ENCODE measurements at places on chromosomes 16 and 17.

GRCh38 chr17:39051001-39051585 is 83.9 kb upstream of the FBXO47 start:
- DNase-seq, result no peak

- DNase-seq, result no peak
Observed at GRCh38 chr16:8120001-8120400, 470.3 kb downstream of the TMEM114 start.

DNA sequence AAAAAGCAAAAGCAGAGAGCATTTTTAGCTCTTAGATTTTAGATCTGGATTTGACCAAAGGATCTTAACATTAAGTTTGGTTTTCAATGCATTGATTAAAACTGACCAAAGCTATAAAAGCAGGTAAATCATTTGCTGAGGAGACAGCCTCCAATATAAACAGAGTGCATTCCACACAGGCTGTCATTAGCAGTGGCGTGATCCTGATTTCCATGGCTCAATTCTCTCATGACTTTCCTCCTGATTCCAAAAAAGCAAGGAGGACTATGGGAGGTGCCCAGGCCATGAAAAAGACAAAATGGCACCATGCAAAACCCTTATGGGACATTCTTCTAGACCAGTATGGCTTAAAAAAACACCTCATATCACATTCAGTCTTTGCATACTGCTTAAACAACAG is 53.5 kb downstream of the PARN start:
- DNase-seq, result no peak

DNA sequence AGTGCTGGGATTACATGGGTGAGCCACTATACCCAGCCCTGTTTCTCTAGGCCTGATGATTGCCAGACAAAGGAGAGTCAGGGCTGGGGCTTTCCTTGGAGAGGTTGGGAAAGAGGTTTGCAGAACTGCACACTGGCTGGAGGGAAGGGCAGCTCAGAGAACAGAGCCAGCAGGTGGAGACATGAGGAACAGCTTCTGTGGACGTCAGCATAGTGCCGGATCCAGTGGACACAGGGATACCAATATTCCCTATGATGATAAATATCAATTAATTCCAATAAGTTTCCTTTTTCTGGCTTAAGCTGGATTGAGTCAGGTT is 43.2 kb upstream of the SCNN1B start:
- no peak for DNase-seq

DNA sequence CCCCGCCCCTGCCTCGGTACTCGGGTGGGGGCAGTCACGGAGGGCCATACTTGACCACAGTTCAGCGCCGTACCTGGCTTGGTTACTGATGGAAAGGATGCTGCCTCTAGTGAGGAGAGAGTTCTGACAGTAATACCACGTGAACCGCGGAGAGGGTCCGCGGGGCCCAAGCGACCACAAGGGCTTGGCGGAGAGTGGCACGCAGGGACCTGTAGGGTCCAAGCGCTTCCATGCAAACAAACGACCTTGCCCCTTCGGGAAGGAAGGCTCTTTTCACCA is 9.2 kb downstream of the KDM6B start:
- DNase-seq, result no peak

- no peak for DNase-seq
Observed at GRCh38 chr16:29676989-29677785, 1.8 kb upstream of the QPRT start.

DNA sequence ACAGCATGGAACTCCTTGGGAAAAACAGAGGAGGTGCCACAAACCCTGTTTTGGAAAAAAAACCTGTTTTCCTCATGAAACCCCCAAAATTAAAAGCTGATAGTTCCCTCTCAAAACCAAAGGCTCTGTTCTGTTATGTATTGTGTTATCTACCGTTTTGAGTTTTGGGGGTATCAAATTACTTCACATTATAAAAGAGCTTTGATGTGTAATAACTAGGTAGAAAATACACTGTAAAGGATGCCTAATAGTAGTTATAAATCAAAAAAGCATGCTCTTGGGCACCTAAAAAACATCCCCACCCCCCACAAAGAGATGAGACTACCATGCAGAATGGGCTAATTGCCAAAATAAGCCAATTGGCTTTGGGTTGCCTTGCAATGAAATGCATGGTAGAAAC is 30.8 kb downstream of the C16orf54 start:
- DNase-seq, result no peak

GRCh38 chr16:17312094-17312710 is 158.6 kb downstream of the XYLT1 start:
- DNase-seq, result no peak

GRCh38 chr16:66714654-66715307 is 18.2 kb upstream of the CMTM4 start:
- DNase-seq, result no peak

GRCh38 chr16:85327731-85328675 is 215.7 kb upstream of the CIBAR2 start:
- peak; percentile 91 for DNase-seq

DNA sequence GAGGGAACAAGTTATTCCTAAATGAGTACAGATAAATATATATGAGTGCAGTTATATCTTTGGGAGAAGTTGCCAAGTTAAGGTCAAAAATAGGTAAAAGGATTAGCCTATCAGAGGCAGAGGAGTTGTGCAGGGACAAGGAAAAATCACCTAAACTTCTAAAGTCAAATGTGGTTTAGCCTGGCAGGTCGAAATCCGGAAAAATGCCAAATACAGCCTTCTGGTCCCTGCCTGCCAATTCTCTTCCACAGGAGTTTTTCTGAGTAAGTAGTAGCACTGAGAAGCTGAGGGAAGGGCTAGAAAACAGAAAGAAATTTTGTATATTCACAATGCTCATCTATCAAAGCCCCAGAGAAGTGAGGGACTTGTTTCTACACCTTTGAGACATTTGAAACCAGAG is 17.6 kb upstream of the CES5A start:
- DNase-seq, result no peak

DNA sequence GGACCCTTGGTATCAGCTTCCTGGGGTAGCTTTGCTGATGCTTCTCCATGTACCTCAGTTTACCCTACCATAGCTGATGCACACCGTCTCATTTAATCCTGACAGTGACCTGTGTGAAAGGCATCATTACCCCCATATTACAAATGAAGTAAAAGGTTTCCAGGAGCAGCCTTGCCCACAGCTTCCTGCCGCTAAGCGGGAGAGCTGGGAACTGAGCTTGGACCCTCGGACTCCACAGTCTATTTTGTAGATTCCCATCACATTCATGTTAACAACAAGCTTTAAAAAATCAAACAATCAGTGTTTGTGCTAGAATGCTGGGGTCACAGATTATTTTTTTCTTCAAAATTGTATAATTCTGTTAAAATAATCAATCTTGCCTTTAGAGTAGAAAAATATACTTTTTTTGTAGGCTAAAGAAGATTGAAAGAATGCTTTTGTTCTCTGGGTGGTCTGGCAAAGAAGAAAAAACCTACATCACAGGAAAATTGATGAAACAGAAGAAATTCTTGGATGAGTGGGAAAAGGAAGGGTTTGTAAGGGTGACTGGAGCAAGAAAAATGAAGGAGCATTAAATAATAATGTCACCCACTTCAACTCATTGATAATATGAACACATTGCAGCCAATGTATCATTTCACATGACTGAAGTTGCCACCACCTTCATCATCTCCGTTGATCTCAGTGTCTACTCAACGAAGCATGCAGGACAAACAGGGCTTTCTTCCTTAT is 9.5 kb upstream of the USP10 start:
- DNase-seq, result no peak

DNA sequence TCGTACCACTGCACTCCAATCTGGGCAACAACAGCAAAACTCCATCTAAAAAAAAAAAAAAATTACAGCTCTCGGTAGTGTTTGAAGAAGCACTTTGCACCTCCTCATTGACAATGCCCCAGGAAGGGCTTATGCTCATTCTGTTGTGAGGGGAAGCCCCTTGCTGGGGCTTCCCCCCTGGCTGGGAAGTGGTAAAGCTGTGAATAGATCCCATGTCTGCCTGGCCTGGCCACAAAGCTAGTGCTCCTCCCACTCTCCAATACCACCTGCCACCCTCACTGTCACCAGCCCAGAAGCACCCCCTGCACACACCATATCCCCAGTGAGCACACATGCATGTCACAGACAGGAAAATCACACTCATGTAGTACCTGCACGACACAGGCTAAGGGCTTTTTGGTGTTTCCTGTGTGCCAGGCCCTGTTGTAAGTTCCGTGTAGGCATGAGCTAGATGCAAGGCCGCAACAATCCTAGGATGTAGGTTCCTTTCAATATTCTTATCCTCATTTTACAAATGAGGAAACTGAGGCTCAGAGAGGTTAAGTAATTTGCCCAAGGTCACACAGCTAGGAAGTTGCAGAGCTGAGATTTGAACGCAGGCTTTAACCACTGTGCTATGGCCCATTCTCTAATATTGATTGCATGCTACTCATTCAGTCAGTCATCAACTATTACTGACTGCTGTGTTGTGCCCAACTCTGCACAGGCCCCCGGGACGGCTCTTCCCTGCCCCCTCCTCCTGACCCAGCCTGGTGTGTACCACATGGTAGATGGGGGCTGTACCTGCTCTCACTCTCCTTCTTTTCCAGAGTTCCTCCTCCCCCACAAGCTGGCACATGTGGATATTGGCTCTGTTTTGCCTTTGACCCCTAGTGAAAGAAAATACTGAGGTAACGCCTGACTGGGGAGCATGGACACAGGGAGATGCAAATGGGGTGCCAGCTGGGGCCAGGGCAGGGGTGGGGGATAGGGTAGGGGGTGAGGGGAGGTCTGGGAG is 11.9 kb upstream of the COL1A1 start:
- DNase-seq, result no peak

DNA sequence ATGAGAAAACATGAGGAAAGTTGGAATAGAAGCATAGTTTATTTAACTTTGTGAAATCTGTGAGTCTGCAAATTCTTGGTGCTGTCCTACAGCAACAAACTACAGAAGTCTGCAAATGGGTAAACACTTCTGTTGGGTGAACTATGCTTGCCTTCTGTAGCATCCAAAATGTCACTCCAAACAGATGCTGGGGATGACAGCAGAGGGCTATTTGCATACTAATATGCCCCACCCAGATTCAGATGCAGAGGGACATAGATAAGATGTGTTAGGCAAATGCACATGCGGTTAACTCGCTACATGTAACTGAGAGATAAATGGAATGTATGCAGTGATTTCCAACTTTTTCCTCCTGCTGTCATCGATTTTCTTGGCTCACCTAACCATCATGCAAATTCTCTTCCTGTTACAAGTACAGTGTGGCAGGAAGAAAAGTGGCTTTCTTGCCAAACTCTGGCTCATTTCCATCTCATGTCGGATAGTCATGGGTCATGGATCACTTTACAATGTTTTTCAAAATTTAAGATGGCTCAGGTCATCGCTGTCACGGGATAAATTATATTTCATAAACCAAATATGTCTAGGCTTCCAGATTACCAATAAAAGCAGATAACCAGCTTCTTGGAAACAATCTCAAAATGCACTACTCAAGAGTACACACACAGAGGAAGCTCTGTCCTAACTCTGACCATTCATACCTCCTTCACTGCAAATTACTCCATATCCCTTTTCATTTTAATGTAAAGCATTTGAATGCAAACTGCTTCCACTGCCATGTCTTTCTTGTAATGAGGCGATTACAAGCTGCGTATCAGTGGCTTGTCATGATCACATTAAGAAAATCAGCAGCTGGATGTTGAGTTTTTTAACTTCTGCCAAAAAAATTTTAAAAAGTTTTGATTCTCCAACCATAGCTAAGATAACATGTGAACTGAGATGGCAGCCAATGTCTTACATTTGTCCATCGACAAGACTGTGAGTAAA is 47.7 kb downstream of the ADAMTS18 start:
- DNase-seq, result no peak

GRCh38 chr17:76561332-76561731 is 21.5 kb downstream of the PRCD start:
- DNase-seq, result no peak

DNA sequence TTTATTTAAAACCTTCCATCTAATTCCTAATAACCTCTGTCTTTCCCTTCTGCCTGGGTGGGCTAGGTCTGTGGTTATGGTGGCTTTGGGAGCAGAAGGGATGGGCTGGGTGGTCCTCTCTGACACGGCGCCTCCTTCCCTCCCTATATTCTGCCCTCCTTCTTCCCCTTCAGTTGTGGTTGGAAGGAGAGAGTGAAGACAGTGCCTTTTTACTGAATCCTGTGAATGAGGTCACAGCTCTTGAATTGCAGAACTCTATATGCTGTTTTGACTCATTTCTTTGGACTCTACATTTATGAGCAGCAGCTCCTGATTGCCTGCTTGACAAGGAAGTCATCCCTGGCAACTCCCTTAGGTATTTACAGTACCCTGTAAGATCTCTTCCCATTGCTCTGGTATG is 256.0 kb upstream of the ELAC2 start:
- no peak for DNase-seq

GRCh38 chr16:997440-998051 is 16.0 kb downstream of the SOX8 start:
- no peak for DNase-seq

DNA sequence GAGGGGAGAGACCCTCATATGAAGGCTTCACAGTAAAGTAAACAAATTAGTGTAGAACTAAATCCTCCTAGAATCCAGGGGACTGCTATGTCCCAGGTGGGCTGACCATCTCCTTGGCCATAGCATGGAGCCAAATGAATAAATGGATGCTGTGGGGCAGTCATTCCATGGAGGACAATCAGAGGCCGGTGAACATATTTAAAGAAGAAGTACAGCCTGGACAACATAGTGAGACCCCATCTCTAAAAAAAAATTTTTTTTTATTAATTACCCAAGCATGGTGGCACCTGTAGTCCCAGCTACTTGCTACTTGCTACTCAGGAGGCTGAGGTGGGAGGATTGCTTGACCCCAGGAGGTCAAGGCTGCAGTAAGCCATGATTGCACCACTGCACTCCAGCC is 5.3 kb upstream of the CBFB start:
- DNase-seq, result no peak

DNA sequence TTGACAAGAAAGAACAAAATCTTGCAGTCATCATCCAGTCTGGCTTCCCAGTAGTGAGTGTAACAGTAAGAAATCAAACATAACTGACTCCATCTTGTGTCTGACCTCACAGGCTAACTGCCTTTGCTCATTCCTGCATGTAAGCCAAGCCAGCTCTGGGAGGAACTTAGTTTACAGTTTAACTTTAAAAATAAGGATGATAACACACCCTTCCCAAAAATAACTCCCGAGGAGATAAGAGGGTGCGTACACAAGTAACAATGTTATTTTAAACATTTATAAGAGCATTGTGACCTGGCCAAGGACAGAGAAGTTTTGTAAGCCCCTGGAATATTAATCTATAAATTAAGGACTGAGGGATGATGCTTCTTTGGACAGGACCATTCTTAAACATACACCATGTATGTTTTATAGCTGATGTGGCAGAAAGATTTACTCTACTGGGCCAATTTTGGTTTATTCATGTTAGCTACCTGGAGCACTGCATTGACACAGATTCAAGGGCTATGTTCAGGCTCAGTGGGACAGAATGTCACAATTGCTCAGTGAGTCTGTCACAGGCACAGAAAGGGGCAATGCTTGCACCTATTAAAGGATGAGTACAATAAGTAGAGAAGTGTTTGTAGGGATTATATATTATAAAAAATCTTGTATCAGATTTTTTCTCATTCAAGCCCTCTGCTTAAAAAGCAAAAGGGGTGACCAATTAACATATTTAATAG is 344.1 kb downstream of the UTP18 start:
- no peak for DNase-seq

DNA sequence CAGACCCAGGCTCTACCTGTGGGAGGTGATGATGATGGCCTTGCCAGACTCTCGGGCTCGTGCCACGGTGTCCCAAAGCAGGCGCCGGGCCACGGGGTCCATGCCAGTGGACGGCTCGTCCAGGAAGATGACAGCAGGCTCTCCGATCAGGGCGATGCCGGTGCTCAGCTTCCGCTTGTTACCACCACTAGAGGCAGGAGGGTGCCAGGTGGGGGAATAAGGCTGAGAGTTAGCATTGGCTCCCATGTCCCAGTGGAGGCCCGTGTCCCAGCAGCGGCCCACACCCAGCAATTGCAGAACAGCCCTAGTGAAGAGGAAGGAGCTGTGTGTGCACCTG is 10.3 kb upstream of the RNPS1 start:
- no peak for DNase-seq

Data from NCI-H2107 (cell line).